Thoracic aorta (tissue), 2 donors: ENCODE measurements at places on chromosomes 1 and 21.

DNA sequence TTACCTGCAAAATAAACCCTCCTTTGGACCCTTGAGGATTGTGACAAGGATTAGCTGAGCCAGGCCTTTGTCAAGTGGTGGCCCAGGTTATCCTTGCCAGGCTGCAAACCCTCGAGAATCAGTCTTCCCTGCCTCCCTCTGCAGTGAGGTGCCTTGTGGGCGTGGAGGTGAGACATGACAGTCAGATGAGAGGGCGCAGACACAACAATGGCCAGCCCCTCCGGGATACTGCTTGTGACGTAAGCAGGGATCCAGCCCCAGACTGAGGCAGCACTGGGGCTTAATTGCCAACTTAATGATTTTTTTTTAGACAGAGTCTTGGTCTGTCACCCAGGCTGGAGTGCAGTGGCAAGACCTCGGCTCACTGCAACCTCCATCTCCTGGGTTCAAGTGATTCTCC, 104.6 kb downstream of the LAMC2 start:
- H3K4me3 ChIP-seq = no peak overlapping the region
- no peak for DNase-seq
- peak overlapping the region; percentile 75 for H3K27ac ChIP-seq
- H3K27me3 ChIP-seq = no peaks in the 10 kb centered on the region
- peaks cover 54% of the 10 kb centered on the region for H3K4me1 ChIP-seq

- H3K27me3 ChIP-seq = no peaks in the 10 kb centered on the region
- H3K4me3 ChIP-seq = no peak overlapping the region
- no peak for DNase-seq
- H3K36me3 ChIP-seq = no peaks in the 10 kb centered on the region
Measured at GRCh38 chr21:16678429-16679160, 834.2 kb upstream of the CXADR start.

DNA sequence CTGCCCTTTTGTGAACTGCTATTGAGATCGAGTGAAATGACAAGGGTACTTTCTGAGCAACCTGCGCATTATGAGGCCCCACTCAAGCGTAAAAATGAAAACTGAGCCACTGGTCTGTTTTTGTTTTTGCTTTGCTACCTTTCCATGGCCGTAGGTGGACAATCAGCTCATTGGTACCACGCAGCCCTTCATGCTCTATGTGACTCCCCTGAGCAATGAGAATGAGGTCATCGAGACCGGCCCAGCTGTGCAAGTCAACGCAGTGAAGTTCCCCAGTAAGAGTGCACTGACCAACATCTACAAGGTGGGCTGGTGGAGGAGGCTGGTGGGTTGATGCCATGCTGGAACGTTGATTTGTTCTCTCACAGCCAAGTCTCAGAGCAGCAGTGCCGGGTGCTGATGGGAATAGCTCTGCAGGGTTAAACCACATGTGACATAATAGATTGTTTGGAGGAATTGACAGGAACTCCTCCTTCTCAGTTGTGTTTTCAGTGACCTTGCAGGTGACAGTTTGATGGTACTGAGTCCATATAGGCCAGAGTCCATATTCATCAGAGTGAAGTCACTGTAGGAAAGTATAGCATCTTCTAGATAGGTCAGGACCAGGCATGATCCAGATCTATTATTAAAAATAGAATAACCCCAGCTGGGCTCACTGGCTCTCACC, 170.3 kb downstream of the VPS13D start:
- peaks cover 6% of the 10 kb centered on the region for H3K36me3 ChIP-seq
- H3K27ac ChIP-seq = no peak overlapping the region
- no peak overlapping the region for H3K4me3 ChIP-seq
- peaks cover 15% of the 10 kb centered on the region for H3K4me1 ChIP-seq
- no peaks in the 10 kb centered on the region for H3K27me3 ChIP-seq
- DNase-seq = no peak

DNA sequence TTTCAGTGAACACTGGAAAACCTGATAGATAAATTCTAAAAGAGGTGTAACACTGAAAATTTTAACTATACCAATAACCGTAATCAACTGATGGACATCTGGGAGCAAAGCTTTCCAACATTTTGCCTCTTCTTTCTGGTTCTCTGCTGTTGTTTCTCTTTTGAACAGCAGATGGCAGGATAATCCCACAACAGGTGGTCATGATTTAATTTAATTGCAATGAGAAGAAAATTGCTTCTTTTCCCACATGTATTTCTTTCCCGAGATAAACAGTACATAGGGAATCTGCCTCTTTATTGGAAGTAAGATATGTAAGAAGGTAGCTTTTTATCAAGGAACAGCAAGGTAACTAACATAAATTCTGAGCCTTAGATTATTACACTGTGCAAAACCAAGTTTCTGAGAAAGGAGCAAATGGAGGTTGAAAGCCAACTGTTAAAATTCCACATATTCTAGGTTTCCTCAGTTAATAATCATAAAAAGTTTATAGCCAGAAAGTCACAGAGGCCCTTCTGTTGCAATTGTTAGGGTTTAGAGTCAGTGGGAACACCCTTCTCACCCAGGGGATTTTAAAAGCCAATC, 72.9 kb downstream of the RPS6KA1 start:
- H3K27ac ChIP-seq = no peak overlapping the region
- no peaks in the 10 kb centered on the region for H3K27me3 ChIP-seq
- H3K4me3 ChIP-seq = no peak overlapping the region
- no peaks in the 10 kb centered on the region for H3K36me3 ChIP-seq

GRCh38 chr1:44806704-44807363, at the start of gene DYNLT4:
TSS of gene DYNLT4 (minus strand) at chr1:44807351. CDS start at chr1:44806668, 683 bp downstream.
- H3K4me3 ChIP-seq = peak within 1 kb of the TSS; percentile 59
- H3K27me3 ChIP-seq = no peaks in the 10 kb centered on the region
- H3K27ac ChIP-seq = peak within 1 kb of the TSS; percentile 100
- peaks cover 33% of the 10 kb centered on the region for H3K36me3 ChIP-seq

GRCh38 chr1:221336126-221336525, 405.8 kb downstream of the DUSP10 start:
- H3K4me1 ChIP-seq = peaks cover 24% of the 10 kb centered on the region
- DNase-seq = no peak
- H3K36me3 ChIP-seq = no peaks in the 10 kb centered on the region
- H3K27me3 ChIP-seq = no peaks in the 10 kb centered on the region
- peak overlapping the region; percentile 35 for H3K27ac ChIP-seq

- no peaks in the 10 kb centered on the region for H3K27me3 ChIP-seq
- no peak overlapping the region for H3K4me3 ChIP-seq
- no peaks in the 10 kb centered on the region for H3K4me1 ChIP-seq
Measured at GRCh38 chr1:79614762-79615161, 608.2 kb upstream of the ADGRL4 start.

DNA sequence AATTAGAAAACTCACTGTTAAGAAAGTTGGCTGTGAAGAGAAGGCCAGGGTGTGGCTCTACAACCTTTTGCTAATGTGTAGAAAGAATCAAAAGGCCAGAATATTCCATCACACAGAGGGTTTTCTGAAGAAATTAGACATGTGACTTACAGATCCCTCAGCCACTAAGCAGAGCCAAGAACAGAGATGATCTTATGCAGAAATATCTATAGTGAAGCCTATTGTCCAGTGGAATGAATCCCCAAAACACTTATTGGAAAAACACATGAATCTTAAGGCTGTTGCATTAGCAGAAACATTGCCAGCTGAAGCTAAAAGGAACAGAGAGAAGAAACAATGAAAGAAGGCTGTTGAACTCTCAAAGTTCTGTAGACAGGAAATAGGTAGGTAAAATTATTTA, 979.2 kb downstream of the MRPL39 start:
- H3K27ac ChIP-seq = no peak overlapping the region
- H3K4me3 ChIP-seq = no peak overlapping the region
- no peak for DNase-seq
- H3K4me1 ChIP-seq = no peaks in the 10 kb centered on the region

GRCh38 chr1:64038965-64039364, 164.5 kb upstream of the UBE2U start:
- H3K27me3 ChIP-seq = no peaks in the 10 kb centered on the region
- H3K36me3 ChIP-seq = no peaks in the 10 kb centered on the region
- H3K4me1 ChIP-seq = peaks cover 40% of the 10 kb centered on the region
- peak overlapping the region; percentile 93 for H3K27ac ChIP-seq
- DNase-seq = no peak

- no peak overlapping the region for H3K27ac ChIP-seq
- H3K4me3 ChIP-seq = no peak overlapping the region
- peaks cover 26% of the 10 kb centered on the region for H3K4me1 ChIP-seq
- H3K27me3 ChIP-seq = no peaks in the 10 kb centered on the region
- no peak for DNase-seq
- no peaks in the 10 kb centered on the region for H3K36me3 ChIP-seq
Measured at GRCh38 chr1:8714173-8714572, 103.3 kb downstream of the RERE start.

DNA sequence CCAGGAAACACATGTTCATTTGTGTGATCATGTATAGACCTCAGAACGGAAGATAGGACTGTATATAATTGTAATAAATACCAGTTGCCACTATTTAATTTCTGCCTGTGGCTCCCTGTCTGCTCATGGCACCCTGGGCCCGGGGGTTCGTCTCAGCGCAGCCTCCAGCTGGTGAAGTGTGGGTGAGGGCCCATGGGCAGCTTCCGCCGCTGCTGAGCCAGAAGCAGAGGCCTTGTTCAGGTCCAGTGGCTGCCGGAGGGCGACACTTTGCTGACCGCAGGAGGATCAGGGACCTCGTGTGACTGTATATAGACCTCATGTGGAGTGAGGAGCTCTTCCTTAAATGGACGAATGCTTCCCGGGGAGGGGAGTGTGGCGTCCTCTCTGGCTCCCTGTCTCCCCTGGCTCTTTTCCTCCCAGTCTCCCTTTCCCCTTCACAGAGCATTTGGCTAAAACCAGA, 155.9 kb downstream of the PEX14 start:
- H3K4me3 ChIP-seq = no peak overlapping the region
- DNase-seq = no peak
- H3K4me1 ChIP-seq = peaks cover 57% of the 10 kb centered on the region
- H3K27me3 ChIP-seq = no peaks in the 10 kb centered on the region

GRCh38 chr21:38384675-38385426, 113.4 kb downstream of the ERG start:
- H3K4me3 ChIP-seq = peak overlapping the region; percentile 33
- peaks cover 17% of the 10 kb centered on the region for H3K36me3 ChIP-seq
- H3K27me3 ChIP-seq = no peaks in the 10 kb centered on the region
- no peak for DNase-seq
- H3K4me1 ChIP-seq = peaks cover 69% of the 10 kb centered on the region
- H3K27ac ChIP-seq = peak overlapping the region; percentile 35

GRCh38 chr1:246631426-246631825, 65.2 kb downstream of the CNST start:
- H3K27me3 ChIP-seq = no peaks in the 10 kb centered on the region
- H3K36me3 ChIP-seq = peaks cover 9% of the 10 kb centered on the region
- DNase-seq = no peak
- no peak overlapping the region for H3K4me3 ChIP-seq
- no peak overlapping the region for H3K27ac ChIP-seq

DNA sequence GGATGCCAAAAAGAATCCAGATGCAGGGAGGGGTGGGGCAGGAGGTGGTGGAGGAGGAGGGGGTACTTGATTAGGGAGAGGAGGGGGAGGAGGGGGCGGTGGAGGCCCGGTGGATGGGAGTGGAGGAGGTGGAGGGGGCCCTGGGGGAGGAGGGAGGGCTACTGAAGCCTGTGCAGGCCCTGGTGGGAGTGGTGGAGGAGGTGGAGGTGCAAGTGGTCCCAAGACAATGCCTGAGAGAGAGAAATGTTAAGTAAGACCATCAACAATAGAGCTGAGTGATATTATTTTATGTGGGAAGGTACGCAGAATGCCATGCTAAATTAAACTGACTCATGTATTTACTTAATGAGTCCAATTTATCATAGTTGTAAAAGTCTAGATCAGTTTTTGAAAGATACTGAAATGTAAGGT, 86.8 kb upstream of the LBR start:
- DNase-seq = no peak
- no peak overlapping the region for H3K4me3 ChIP-seq
- H3K4me1 ChIP-seq = peaks cover 30% of the 10 kb centered on the region
- H3K36me3 ChIP-seq = peaks cover 10% of the 10 kb centered on the region
- no peaks in the 10 kb centered on the region for H3K27me3 ChIP-seq
- no peak overlapping the region for H3K27ac ChIP-seq

DNA sequence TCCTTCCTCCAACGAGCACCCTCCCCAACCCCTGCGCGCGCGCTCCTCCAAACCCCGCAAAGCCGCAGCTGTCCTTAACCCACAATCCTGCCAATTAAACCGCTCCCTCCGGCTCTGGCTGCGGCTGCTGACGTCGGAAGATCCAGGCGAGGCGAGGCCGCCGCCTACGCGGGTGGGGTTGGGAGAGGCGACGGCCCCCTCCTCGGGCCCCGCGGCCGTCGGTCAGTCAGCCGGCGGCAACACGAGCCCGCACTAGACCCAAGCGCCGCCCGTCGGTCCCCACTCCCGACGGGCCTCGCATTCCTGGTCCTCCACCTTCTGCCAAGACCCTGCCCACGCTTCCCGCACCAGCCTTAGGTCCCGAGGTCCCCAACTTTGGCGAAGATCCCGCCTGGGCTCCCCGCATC, 75.4 kb downstream of the VWA5B1 start:
- peaks cover 7% of the 10 kb centered on the region for H3K27me3 ChIP-seq
- H3K36me3 ChIP-seq = no peaks in the 10 kb centered on the region
- no peak overlapping the region for H3K27ac ChIP-seq
- DNase-seq = no peak
- no peak overlapping the region for H3K4me3 ChIP-seq

DNA sequence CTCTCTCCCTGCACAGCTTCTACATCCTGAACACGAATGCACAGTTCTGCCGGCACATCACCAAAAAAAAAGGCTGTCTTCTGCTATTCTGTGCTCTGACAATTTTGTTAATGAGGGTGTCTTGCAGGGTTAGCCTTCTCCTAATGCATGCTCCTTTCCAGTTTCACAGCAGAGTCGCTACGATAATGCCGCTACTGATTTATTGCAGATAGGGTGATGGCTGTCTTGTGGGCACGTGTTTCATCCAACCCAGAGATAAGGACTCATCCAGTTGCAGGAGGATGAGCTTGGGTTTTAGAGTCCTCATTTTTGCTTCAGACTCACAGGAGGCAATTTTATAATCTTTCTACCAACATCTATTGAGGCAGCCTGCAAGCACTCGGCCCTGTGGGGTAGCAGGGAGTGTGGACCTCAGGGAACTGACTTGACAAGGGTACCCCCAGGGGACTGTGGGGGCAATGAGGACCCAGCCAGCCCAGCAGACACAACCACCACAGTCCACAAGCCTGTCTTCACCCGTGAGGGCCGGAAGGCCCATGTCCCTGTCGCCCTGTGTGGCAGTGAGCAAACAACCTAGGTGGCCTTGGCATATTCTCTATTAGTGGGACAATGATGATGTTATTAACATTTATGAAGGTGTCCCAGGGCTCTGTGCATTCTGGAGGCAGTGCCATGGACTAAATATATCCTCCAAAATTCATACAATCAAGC, 15.4 kb upstream of the UTS2 start:
- H3K4me1 ChIP-seq = no peaks in the 10 kb centered on the region
- no peak overlapping the region for H3K27ac ChIP-seq
- no peaks in the 10 kb centered on the region for H3K36me3 ChIP-seq
- H3K27me3 ChIP-seq = no peaks in the 10 kb centered on the region
- no peak overlapping the region for H3K4me3 ChIP-seq
- DNase-seq = no peak

DNA sequence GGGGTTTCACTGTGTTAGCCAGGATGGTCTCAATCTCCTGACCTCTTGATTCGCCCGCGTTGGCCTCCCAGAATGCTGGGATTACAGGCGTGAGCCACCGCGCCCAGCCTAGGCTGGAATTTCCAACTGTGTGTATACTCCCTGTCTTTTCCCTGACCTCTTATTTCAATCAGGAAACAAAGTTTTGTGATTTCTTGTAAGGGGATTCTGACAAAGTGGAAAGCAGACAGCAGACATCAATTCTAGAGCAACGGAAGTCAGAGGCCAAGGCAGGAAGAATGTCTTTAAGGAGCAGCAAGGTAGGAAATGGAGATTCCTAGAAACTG, 36.0 kb upstream of the SLC44A3 start:
- peak overlapping the region; percentile 85 for H3K27ac ChIP-seq
- H3K4me3 ChIP-seq = peak overlapping the region; percentile 62
- H3K36me3 ChIP-seq = no peaks in the 10 kb centered on the region
- peaks cover 32% of the 10 kb centered on the region for H3K4me1 ChIP-seq
- H3K27me3 ChIP-seq = no peaks in the 10 kb centered on the region
